CMK (cell line): ENCODE measurements at places on chromosomes 4 and X.
A peak's percentile ranks its signal among the peaks of the same experiment; 100 is the strongest.

GRCh38 chrX:51332188-51332942 lies at the start of gene NUDT10:
Gene NUDT10, plus strand, starts transcription at chrX:51332822. Its CDS starts 144 bp downstream, at chrX:51332966.
- DNase-seq: no peak

DNA sequence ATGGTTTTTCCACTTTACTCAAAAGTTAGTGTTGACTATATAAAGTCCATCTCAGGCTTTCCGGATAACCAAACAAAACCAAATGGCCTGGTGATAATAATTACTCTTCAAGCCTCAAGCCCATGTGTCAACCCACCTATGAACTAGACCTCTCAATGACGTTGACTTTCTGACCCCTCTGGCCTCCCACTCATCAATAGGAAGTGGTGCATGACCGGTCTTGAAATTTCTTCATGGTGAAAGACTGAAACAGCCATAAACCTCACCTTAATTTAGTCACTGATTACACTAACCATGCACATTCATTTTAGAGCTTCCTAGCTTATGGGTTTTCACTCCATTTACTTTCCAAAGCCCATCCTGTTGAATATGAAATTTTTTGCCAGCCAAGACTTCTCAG lies 276.0 kb downstream of the KLHL13 start:
- no peak for DNase-seq

DNA sequence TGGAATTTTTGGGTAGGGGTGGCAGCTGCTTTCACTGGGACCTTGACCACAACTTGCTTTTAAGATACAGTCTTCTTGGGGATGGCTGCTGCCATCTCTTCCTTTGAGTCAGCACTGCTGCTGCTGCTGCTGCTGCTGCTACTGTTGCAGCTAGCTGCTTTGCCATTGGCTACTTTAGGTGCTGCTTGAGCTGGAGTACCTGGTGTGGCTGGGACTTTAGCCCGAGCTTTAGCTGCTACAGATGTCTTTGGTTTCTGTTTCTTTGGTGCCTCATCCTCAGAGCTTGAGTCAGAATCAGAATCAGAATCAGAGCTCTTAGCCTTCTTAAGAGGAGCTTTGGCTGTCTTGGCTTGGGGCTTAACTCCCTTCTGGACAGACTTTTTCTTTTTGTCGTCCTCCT lies 52.2 kb downstream of the FAM9B start:
- no peak for DNase-seq

DNA sequence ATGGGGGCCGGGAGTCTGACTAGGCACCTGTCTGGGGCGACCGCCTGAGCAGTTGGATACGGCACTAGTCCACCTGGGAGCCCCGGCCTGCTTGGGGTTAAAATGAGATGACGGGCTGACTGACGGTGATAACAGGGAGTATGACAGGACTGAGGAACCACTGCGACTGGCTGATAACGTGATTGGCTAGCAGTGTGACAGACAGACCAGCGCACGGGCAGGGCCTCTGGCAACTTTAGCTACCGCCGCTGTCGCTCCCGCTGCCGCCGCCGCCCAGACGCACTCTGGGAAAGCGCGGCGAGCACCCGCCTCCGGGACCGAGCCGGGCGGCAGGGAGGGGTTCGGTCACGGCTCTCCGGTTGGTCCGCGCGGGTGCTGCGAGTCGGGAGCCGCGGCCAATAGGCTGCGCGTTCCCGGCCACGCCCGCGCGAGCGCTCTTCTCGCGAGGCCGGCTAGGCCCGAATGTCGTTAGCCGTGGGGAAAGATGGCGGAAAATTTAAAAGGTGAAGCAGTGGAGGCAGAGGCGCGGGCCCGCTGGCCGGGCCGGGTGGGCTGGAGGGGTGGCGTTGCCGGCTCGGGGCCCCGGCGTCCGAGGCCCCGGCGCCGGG lies at the start of gene SUV39H1:
Gene SUV39H1, plus strand, starts transcription at position 434 of the 608 bp plus-strand sequence. Its CDS starts 51 bp downstream, at position 485.
- DNase-seq: peak; percentile 75

- DNase-seq: no peak
These were observed 642.6 kb downstream of the PCDH7 start for GRCh38 chr4:31362756-31363155.

GRCh38 chrX:132591719-132592275 lies 103.0 kb upstream of the MBNL3 start:
- no peak for DNase-seq

DNA sequence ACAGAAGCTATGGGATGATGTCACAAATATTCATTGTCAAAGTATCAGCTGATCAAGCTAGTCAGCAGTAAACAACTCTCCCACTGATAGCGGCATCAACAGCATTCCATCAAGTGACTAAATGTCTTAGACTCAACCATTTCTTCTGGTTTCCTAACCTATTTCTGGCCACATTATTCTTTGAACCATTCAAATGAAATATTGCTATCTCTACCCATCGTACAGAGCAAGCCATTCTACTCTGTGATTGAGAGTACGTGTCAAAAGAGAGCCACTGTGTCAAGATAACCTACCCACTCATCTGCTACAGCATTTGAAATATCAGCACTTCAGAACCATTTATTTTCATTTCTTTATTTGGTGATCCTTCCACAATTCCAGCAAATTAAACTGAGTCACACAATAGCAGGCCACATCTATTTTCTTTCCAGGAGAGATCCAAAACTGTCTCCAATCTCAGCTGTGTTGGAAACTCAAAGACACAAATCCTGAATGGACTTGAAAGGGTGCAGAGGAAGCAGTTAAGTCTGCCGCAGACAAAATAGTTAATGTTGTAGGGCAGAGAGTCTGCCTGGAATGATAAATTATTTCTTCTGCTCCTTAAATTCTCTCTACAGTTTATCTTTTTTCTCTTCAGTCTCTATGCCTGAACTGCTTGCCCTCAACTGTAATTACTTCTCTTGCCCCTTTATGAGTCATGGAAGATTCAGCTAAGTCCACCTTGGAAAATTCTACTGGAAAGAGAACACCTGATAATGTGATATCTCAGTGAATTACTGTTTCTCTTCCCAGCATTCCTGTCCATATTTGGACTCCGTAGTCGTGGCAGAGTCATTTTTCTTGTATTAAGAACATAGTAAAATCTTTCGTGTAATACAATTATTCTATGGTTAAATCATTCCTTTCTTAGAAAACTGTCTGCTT lies 364.8 kb downstream of the PDGFC start:
- DNase-seq: no peak

- DNase-seq: no peak
These were observed 34.5 kb downstream of the IQCM start for GRCh38 chr4:149781150-149781549.

DNA sequence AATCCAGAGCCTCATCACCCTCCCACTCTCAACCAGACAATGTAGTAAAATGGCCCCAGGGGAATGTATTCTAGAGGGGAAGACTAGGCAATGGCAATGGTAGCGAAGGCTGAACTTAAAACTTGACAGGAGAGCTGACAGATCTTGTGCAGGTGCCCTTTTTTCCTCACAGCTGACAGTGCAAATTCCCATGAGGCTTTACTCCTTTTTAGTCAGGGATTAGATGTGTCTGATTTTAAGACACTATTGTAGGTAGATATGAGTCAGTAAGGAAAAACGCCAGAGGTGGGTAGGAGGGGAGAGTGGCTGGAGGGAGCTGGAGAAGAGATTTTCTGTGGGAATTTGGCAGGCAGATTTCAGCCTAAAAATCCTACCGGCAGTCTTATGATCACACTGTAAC lies 10.7 kb downstream of the CAPN6 start:
- DNase-seq: no peak

GRCh38 chr4:129623233-129623875 lies 527.4 kb downstream of the C4orf33 start:
- no peak for DNase-seq

DNA sequence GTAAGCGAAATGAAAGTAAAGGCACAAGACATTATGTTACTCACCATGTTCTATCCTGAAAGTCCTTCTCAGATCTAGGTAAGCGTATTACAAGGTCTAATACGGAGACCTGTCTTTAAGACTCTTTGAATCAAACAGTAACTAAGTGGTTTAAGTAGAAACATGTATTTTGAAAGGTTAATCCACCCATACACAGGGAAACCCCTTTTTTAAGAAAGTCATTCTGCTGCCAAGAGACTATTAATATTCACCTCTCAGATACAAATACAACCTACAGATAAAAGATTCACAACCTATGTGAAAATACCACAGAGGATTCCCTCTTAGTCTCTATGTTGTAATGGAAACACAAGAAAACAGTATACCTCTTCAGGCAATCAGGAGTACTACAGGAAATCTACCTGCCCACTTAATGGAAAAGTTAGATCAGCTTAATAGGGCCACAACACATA lies 63.2 kb upstream of the TNIP3 start:
- DNase-seq: no peak

- DNase-seq: no peak
These were observed 184.1 kb downstream of the CEP135 start for GRCh38 chr4:56132835-56133234.

GRCh38 chr4:46254788-46255187 lies 130.9 kb upstream of the GABRG1 start:
- DNase-seq: no peak

- DNase-seq: no peak
These were observed 41.9 kb downstream of the MAMLD1 start for GRCh38 chrX:150405006-150405405.

- DNase-seq: no peak
These were observed 67.8 kb upstream of the PCDH10 start for GRCh38 chr4:133081246-133081645.

DNA sequence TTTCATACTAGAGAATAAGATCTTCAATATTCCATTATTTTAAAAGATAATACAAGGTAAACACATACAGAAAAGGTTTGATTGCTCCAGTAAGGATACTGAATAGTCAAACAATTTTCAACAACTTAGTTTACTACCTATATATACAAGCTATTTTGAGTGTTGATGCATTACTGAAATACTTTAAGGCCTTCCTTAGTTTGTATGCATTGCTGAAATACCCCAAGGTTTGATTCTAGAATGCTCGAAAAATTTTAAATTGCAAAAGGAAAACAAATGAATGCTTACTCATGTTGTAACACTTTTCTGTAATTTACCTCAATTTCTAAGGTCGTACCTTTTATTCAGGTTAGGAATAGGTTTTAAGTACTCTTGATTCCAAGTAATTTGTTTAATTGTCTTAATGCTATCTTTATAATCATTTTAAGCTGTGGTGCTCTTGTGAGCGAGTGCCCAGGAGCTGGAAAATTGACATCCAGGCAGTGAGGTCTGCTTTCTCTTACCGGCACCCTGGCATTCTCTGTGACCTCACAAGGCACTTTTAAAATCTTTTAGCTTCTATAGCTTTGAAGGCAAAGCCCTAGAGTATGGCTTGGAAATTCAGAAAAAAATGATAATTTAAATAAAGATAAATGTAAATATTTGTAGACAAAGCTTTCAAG lies 114.0 kb downstream of the BMPR1B start:
- DNase-seq: no peak

- no peak for DNase-seq
These were observed 4.8 kb downstream of the AVPR2 start for GRCh38 chrX:153909024-153909979.

GRCh38 chrX:46569621-46570020 lies 3.9 kb upstream of the CHST7 start:
- no peak for DNase-seq

DNA sequence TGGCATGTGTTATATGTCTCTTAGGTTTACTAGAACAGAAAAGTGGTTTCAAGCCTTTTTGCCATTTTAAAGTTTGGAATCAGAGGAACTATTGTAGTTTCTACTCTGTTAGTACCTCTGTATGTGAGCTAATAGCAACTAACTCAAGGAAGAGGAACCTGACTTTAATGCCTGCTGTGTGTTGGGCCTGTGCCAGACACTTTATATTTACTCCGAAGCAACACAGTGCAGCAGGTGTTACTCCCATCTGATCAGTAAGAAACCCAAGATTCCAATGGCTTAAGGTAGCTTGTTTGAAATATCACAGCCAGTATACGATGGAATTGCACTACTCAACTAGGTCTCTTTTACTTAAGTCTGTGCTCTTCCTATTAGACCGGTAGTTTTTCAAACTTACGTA lies 79.2 kb downstream of the USP9X start:
- no peak for DNase-seq

DNA sequence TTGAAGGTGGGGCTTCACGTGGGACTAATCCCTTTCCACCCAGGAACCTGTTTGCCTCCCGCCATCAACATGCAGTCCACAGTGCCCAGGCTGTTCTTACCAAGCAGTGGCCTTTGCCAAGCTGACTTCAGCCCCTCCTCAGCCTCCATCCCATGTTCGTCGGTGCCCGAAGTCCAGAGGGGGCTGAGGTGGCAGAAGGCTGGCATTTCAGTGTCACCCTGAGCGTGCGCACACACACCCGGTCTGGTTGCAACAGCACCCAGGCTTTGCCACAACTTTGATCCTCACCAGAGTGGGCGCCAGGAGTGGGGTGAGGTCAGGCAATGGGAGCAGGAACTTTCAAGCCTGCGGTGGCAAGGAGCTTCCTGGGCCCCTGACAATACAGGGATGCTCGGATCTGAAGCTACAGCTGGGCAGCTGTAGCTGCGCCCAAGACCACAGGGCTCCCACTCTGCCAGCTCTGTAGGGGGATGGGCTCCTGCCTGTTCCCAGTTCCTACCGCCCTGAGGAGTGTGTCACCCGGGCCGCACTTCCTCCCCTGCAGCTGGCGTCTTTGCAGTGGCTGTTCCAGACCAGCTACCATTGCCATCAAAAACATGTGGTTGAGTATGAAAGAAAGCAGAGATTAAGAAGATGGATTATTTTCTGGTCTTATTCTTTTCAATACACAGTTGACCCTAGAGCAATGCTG lies 428.0 kb downstream of the EPHA5 start:
- no peak for DNase-seq

DNA sequence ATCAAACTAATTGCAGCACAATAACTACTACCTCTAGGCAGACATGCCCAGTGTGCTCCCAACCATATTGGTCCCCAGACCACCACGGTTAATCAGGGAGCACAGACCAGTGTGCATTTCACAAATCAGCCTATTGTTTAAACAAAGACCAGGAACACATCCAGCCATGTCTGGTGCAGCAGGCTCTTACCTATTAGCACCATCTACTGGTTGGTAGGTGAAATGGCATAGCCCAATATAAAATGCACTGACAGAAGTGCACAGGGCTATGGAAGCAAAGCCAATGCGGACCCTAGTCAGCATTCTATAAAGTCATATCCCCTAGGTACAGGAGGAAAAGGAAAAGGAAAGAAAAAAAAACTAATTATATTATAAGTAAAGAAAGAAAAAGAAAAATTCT lies 15.5 kb upstream of the CYLC1 start:
- DNase-seq: peak; percentile 8

GRCh38 chr4:94660614-94661013 lies 97.1 kb upstream of the BMPR1B start:
- DNase-seq: no peak

DNA sequence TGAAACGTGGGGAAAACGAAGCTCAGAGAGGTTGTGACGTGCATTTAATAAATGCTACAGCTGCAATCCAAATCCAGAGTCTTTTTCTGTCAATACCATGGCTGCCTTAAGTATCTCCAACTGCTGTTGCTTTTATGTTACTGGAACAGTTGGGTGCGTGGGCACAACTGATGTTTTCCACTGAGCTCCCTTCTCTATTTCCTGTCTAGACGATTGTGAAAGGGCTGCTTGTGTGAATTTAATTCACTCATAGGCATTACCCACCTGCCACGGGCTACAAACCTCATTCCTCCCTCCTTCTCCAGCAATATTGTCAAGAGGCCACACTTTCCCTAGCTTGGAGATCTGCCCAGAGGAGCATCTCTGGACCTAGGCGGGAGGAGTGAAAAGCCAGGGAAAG lies 526.0 kb downstream of the MID1IP1 start:
- DNase-seq: no peak
